ENCODE measurements at places on chromosomes 16 and 17. TPM values are rescaled to one million over a fixed set of nuclear protein-coding genes. Genes with fewer than 3 reads are reported as not detected.

DNA sequence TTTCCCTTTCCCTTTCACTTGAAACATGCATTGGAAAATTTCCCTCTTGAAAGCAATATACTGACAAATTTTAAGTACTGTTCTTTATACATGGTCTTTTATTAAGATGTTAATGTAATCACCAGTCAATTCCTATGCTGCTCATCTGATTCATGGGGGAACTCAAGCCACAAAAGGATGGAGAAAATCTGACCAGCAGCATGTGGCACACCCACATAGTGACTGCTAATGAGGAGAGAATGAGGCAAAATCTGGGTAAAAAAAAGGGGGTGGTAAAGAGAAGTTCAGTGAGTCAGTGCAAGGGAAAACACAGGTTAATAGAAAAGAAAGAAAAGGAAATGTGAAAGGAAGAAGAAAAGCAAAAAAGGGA is 11.3 kb downstream of the RFFL start:
- H3K4me1 ChIP-seq, result peaks cover 64% of the 10 kb centered on the region
- no peak for DNase-seq
- H3K27me3 ChIP-seq, result no peaks in the 10 kb centered on the region

The NKD1 gene
- total RNA-seq, result 1.1 TPM

- H3K4me3 ChIP-seq, result no peak overlapping the region
- H3K36me3 ChIP-seq, result peaks cover 17% of the 10 kb centered on the region
- peaks cover 7% of the 10 kb centered on the region for H3K4me1 ChIP-seq
- DNase-seq, result peak; percentile 7
- H3K27ac ChIP-seq, result no peak overlapping the region
- H3K27me3 ChIP-seq, result no peaks in the 10 kb centered on the region
These were observed 25.9 kb downstream of the AP2B1 start for GRCh38 chr17:35612924-35613521.

The GJC1 gene
- total RNA-seq, result 5.7 TPM

DNA sequence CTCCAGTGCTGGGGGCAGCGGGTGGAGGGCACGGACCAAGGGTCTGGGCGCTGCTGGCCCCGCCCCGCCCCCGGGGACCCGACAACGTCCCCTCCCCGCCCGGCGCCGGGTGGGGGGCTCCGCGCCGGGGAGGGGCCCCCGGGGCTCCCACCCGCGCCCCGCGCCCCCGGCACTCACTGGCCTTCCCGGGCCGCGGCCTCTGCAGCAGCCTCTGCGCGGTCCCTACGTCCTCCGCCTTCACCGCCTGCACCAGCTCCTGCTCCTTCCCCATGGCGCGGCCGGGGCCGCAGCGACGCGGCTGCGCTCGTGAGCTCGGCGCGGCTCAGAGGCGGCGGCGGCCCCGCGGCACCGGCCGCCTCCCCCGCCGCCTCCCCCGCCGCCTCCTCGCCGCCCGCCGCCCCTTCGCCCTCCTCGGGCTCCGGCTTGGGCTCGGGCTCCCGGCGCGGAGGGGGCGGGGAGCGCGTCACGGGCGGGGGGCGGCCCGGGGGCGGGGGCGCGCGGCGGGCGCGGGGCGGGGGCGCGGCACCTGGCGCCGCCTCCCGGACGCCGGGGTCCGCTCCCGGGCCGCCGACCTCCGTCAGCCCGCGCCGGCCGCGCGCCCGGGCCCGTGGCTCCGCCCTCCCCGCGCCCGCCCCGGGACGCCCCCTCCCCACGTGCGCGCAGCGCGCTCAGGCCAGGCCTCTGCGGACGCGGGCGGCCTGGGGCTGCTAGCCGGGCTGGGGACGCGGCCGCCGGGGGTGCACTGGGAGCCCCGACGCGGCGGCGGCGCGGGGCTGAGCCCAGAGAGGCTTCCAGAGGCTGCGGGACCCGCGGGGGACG is at the start of gene CASKIN1:
CASKIN1 (minus strand) TSS at position 444 of the 819 bp plus-strand sequence; CDS start at position 271, 173 bp downstream.
- peak within 1 kb of the TSS; percentile 49 for H3K4me3 ChIP-seq
- H3K36me3 ChIP-seq, result no peaks in the 10 kb centered on the region
- no peaks in the 10 kb centered on the region for H3K4me1 ChIP-seq
- DNase-seq, result no peak

The TEKT3 gene
- not detected for total RNA-seq

GRCh38 chr16:87539113-87539512 is 46.3 kb upstream of the ZCCHC14 start:
- H3K4me3 ChIP-seq, result no peak overlapping the region
- peaks cover 5% of the 10 kb centered on the region for H3K4me1 ChIP-seq
- H3K36me3 ChIP-seq, result peaks cover 1% of the 10 kb centered on the region
- DNase-seq, result no peak
- H3K27ac ChIP-seq, result no peak overlapping the region

The PRCD gene
- total RNA-seq, result not detected

DNA sequence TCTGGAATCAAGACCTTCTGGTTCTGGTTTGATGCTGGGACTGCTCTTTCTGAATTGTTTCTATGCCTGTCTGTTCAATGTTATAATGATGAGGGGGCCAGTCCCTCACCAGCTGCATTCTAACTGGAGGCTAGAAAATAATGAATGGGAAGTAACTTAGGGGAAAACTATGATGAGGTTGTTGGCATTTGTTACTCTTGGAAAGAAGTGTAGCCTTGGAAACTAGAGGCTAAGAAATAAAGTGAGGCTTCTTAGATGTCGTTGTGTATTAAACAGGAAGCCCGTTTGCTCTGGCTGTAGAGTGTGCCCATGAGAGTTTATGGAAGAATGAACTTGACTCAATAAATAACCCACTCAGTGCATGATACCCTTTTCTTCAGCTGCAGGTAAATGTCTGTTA is 140.8 kb downstream of the PRKCA start:
- no peak overlapping the region for H3K4me3 ChIP-seq
- H3K27ac ChIP-seq, result no peak overlapping the region
- H3K36me3 ChIP-seq, result peaks cover 30% of the 10 kb centered on the region
- H3K4me1 ChIP-seq, result peaks cover 44% of the 10 kb centered on the region
- DNase-seq, result no peak
- no peaks in the 10 kb centered on the region for H3K27me3 ChIP-seq

GRCh38 chr17:47225436-47225858 is 16.3 kb downstream of the MYL4 start:
- H3K36me3 ChIP-seq, result no peaks in the 10 kb centered on the region
- peaks cover 10% of the 10 kb centered on the region for H3K27me3 ChIP-seq
- no peak overlapping the region for H3K4me3 ChIP-seq
- no peak for DNase-seq
- no peak overlapping the region for H3K27ac ChIP-seq
- H3K4me1 ChIP-seq, result peaks cover 22% of the 10 kb centered on the region

- no peaks in the 10 kb centered on the region for H3K36me3 ChIP-seq
- no peaks in the 10 kb centered on the region for H3K27me3 ChIP-seq
- no peak for DNase-seq
- no peak overlapping the region for H3K27ac ChIP-seq
- no peaks in the 10 kb centered on the region for H3K4me1 ChIP-seq
These were observed 33.8 kb upstream of the CCL22 start for GRCh38 chr16:57324749-57325148.

GRCh38 chr17:2198927-2199326 is 104.7 kb downstream of the SMG6 start:
- H3K4me1 ChIP-seq, result peaks cover 49% of the 10 kb centered on the region
- peaks cover 28% of the 10 kb centered on the region for H3K36me3 ChIP-seq
- no peak overlapping the region for H3K27ac ChIP-seq
- H3K27me3 ChIP-seq, result no peaks in the 10 kb centered on the region
- no peak overlapping the region for H3K4me3 ChIP-seq
- DNase-seq, result no peak

- no peaks in the 10 kb centered on the region for H3K36me3 ChIP-seq
- H3K4me3 ChIP-seq, result no peak overlapping the region
- H3K27me3 ChIP-seq, result peaks cover 1% of the 10 kb centered on the region
- no peak overlapping the region for H3K27ac ChIP-seq
- peaks cover 17% of the 10 kb centered on the region for H3K4me1 ChIP-seq
These were observed 50.0 kb upstream of the MRPS23 start for GRCh38 chr17:57899822-57900221.

DNA sequence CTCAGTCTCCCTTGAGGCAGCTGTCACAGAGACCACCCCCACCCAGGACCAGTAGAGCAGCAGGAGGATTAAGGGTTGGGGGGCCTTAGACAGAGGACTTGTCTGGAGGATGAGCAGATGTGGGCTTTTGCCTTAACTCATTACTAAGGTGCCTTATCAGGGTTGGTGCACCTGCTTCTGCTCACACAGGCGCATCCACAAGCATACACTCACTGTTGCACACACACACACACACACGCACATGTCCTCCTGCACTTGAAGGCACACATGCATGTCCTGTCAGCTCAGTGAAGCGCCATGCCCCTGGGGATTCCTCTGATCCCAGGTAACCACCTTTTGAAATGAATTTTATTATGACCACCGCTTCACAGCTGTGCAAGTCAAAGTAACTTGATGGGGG is 1.2 kb downstream of the GFAP start:
- H3K27ac ChIP-seq, result no peak overlapping the region
- H3K4me1 ChIP-seq, result peaks cover 9% of the 10 kb centered on the region
- H3K27me3 ChIP-seq, result peaks cover 26% of the 10 kb centered on the region
- no peak for DNase-seq
- H3K4me3 ChIP-seq, result no peak overlapping the region

Measured in activated T-helper 1 cell treated with anti-CD3 and anti-CD28 coated beads, Interleukin-12 subunit alpha, Interleukin-12 subunit beta, Interleukin-2, Interleukin-4 antibody, amounts not matched to agents 30 ng/mL and 10 ng/mL and 1 ng/mL, durations not matched to agents 14 hours and 24 hours and 36 hours (primary cell).